ENCODE measurements at places on chromosomes 4 and X.
A peak's percentile ranks its signal among the peaks of the same experiment; 100 is the strongest.

- DNase-seq, result no peak
These were observed 1063.8 kb upstream of the INTU start for GRCh38 chr4:126568652-126569570.

GRCh38 chr4:20408611-20409010, 156.9 kb downstream of the SLIT2 start:
- DNase-seq, result no peak

- DNase-seq, result no peak
These were observed 58.2 kb upstream of the DKK2 start for GRCh38 chr4:107094332-107094731.

DNA sequence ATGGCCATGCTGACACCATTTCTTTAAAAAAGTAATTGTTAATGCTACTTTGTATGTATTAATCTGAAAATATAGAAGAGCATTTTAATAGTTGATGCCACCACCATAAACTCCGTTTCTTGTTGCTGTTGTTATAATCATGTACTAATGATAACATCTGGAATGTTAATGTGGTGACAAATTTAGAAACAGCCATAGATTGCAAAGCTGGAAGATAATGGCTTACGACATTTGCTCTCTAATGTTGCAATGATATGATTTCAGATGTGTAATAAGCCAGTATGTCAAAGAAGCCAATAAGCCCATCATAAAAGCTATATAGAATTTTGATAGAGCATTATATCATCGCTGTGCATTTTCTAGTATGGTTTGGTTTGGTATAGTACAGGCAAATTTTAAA, 579.4 kb upstream of the ZFP42 start:
- no peak for DNase-seq

- DNase-seq, result no peak
These were observed 1250.7 kb downstream of the RAPGEF2 start for GRCh38 chr4:160353548-160353947.

DNA sequence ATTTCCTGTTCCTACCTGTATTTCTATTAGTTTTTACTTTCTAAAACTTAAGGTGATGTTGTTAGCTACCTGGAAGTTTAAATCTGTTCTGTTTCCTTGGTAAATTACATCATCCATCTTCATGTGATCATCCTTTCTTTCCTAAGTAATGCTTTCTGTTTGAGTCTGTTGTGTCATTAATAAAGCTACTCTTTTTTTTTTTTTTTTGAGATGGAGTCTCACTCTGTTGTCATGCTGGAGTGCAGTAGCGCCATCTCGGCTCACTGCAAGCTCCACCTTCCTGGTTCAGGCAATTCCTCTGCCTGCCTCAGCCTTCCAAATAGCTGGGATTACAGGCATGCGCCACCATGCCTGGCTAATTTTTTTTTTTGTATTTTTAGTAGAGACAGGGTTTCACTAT, 73.3 kb downstream of the FIP1L1 start:
- DNase-seq, result no peak

DNA sequence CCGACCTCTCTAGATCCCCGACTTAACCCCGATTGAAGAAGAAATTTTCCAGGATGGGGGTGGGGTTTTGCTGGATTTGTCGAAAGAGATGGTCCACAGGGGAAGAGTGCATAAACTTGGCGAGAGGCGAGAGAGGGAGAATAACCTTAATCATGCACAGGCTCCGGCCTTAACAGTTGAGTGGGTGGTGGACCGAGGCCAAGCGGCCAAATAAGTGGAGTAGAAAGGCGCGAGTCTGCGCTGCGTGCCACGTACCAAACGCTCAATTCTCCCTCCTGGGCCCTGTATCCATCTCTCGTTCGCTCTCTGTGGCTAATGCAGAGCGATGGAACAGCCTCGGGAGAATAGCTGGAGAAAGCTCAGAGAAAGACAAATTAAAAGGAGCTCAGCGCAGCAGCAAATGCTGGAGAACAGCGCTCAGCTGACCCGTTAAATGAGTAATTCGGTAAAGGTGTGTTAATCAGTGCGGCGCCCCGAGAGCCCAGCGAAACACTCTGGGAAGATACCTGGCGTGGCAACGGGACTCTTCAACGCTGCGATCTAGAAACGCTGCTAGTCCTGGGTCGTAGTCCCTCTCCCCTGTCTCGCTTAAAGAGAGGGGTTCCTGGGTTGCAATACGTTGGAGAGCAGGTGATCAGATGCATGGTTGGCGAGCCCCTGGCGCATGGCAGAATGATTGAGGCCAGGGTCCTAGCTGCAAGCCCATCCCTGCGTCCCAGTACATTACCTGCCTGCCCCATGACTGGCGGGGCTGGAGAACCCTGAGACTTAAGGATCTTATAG, 887 bp upstream of the IL1RAPL2 start:
- no peak for DNase-seq

GRCh38 chrX:131068945-131069719, 11.0 kb downstream of the ARHGAP36 start:
- no peak for DNase-seq

- peak; percentile 20 for DNase-seq
These were observed at the start of gene FAM133A for GRCh38 chrX:93673869-93674271. Gene FAM133A (plus strand): TSS chrX:93674206. CDS start chrX:93709420, 35,214 bp downstream.

DNA sequence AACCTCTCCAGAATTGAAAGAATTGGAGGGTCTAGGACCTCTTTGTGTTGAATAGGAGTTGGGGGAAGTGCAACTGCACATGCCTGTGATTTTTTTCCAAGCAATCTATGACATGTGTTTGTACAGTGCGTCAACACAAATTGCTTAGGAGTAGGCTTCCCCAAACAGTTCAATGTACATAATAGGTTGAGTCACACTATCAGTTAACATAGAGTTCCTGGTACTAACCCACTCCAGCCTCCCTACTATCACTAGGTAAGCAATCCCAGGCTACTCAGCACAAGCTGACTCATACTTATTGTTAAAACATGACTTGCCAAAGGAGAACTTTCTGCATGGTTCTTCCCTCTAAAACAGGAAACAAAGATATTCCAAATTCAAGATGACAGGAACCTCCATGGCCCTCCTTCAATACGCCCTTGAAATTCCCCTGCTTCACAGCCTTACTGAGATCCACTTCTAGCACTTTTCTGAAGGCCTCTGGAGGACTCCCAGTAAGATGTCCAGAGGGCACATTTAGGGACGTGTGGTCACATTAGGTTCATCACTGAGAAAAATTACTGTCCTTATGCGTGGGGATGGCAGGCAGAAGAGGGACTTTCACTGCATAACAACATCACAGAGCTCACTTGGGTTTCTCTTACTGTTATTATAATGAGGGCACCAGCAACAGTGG, 8.4 kb upstream of the VSIG1 start:
- peak; percentile 27 for DNase-seq

- DNase-seq, result no peak
These were observed at the start of gene EVC2 for GRCh38 chr4:5708449-5709206. Gene EVC2 (minus strand): TSS chr4:5708559. CDS start chr4:5708513, 46 bp downstream.

GRCh38 chr4:95550115-95550987, 1.6 kb upstream of the UNC5C start:
- DNase-seq, result no peak

- DNase-seq, result no peak
These were observed 12.7 kb downstream of the ADGRL3 start for GRCh38 chr4:61212788-61213187.

DNA sequence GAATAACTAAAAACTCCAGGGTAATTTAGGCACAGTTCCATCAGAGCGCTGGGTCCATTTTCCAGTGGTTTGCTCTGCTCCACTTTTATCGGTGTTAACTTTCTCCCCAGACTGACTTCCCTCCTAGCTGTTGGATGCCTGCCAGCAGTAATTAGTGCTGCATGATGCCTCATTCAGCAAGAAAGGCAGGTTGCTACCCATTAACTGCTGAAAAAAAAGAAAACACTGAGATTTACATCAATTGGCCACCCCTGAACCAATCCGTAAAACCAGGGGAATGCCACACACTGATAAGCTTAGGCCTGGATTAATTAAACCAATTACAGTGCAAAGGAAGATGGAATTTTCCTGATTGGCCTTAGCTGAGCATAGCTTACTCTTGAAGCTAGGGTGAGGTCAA, 182.4 kb upstream of the CXXC4 start:
- peak; percentile 18 for DNase-seq

DNA sequence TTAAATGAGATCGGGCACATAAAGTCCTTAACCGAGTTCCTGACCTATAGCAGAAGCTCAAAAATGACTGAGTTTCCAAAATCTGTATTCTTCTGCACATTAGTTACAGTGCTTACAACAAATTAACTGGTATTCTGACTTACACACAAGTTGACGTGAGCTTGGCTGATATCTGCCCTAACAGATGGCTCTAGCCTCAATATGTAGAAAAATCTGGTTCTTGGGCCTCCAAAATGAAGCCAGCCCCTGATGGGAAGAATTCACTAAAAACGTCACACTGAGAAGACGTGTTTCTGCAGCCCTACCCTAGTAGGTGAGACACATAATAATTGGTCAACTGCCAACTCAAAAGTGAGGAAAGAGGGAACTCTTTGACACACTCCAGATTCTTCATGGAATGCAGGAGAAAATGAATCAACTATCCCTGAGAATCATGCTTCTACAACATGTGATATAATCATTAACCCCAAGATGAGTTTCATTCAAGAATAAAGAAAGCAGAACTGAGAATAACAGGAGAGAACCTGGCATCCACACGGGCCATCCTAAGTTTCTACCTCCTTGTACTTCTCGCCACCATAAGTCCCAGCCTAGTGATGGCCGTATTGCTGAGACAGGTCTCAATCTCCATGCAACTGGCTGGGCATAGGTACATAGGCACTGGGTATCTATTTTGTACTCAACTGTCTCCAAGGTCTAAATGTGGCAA, 8.2 kb downstream of the STX18 start:
- no peak for DNase-seq

- DNase-seq, result no peak
These were observed 42.0 kb upstream of the ZXDA start for GRCh38 chrX:57952320-57952678.

GRCh38 chrX:133300591-133300990, 82.4 kb upstream of the TFDP3 start:
- no peak for DNase-seq

DNA sequence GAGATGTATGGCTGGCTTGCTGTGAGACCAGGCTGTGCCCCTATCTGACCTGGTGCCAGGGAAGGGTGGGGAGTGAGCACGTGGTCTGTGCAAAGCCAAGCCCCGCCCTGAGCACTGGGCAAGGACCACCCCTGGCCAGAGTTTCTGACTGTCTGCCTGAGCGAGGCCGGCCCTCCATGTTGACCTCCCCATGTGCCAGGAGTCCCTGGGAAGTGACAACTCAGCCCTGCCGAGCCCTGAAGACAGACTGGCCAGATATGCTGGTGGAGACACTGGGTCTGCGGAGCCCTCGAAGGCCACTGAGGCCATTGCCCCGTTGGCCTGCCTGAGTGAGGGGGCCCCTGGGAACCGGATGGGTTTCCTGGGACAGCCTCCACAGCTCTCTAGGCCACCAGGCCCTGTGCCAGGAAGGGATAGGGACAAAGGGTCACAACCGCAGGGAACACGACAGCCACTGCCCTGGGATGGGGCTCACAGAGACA, 7.1 kb upstream of the BGN start:
- DNase-seq, result no peak

DNA sequence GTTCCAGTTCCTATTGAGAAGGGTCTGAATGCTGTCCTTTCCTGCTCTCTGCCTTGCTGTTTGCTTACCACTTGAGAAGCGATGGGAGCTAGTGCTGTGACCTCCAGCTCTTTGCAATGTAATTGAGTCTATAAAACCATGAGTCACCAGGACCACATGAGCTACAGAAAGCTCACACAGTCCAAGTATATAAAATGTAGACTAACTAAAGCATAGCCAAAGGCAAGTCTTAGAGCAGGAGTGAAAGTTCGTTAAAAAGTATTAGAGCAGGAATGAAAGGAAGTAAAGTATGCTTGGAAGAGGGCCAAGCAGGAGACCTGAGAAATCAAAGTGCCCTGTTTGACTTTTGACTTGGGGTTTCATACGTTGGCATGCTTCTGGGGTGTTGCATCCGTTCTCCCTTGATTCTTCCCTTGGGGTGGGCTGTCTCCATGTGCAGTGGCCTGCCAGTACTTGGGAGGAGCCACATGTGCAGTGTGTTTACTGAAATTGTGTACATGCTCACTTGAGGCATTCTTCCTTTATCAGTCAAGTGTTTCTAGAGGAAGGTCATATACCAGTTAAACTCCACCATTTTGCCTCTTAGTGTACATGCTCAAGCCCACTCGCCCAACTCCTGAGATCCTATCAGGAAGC, 71.3 kb upstream of the KIT start:
- no peak for DNase-seq

DNA sequence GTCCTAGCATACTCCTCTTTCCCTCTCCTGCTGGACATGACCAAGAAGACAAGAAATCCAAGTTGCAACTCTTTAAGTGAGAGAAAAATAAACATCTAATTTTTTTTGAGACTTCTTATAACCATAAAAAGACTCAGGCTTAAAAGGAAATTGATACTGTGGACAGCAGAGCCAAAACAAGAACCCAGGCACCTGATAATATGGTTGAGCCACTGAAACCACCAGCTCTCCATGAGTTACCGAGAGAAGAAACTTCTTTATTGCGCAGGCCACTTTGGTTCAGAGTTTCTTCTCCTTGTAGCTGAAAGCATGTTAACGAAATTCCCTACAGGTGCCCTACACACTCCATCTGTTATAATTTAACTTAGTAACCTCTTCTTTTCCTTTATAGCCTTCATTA, 11.3 kb upstream of the SPCS3 start:
- no peak for DNase-seq

DNA sequence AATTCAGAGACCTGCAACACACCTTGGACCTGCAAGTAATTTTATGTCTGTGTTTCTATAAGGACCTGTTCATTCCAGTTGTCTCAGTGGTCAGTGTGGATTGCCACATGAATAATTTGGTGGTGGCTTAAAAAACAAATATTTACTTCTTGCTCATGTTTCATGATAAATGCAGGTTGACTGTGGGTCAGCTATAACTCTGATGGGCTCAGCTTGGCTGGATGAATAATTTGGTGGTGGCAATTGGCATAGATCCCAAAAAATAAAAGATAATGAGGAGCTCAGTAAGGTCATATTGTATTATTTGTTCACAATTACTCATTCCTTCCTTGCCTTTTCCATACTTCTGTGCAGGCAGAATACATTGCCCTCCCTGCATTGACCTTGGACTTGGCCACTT, 18.9 kb upstream of the SCRG1 start:
- DNase-seq, result no peak

DNA sequence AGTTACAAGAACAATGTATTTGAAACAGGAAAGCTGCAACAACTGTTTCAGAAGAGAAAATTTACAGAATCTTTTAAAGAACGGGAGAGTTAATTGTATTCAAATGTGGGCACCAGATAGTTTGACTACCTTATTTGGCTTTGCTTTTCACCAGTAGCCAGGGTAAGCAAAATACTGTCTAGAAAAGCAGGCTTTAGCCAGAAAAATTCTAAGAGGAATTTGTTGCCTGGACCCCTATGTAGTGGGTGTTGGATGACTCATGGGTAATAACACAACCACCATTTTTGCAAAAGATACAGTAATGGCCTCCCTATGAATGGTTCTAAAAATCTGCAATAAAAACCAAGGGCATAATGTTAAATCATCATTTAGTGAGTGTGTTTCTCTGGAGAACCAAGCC, 233.4 kb upstream of the ANXA3 start:
- DNase-seq, result no peak

DNA sequence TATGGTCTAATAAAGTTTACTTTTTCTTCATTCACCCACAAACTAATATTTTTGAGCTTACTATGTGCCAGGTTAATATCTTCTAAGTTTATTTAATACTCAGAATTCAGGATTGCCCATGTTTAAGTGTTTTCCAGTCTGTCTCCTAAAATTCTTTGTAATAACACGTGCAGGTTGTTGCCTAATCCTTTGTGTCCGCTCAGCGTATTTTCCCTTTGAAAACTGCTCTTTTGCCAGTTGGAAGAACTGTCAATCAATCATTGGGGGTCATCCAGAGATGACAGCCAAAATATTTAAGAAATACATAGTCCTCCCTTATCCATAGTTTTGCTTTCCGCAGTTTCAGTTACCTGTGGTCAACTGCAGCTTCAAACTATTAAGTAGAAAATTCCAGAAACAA, 63.4 kb downstream of the LNX1 start:
- DNase-seq, result no peak

All from NCI-H2081 treated with DMSO at 0.1 percent for 48 hours (cell line).